ENCODE measurements at places on chromosomes 5 and 9.

GRCh38 chr9:131406563-131407436 is 12.9 kb downstream of the PRRC2B start:
- no peak for DNase-seq

DNA sequence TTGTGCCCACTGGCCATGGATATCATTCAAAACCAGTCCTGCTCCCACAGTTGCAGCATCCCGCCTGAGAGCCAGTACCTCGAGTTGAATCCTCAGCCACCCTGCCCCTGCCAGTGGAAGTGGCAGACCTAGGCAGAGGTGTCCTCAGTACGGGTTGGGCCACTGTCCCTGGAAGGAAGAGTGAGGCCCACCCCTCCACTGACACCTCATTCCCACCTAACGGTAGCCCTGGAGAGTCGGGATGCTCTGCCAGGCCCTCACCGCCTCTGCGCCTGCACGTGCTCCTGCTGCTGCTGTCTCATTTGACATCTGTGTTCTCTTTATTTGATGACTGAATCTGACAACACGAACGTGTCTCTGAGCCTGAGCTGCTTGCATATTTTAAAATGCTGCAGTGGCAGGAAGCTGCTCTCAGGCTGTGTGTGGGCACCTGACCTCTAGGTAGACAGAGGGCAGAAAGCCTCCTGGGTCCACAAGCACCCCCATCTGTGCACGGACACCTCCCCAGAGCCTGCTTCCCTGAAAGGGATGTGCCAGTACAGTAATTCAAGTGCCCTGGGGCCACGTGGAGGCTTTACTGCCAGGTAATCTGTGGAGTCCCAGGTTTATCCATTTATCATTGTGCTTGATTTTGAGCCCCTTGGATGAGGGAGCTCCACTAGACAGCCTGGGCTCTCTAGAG is 194.7 kb downstream of the CACNA1B start:
- no peak for DNase-seq

- DNase-seq: no peak
These were observed 511.0 kb upstream of the TLE4 start for GRCh38 chr9:79060766-79061165.

GRCh38 chr5:167881041-167881440 is 410.4 kb upstream of the WWC1 start:
- no peak for DNase-seq

- no peak for DNase-seq
These were observed 7.5 kb upstream of the AKNA start for GRCh38 chr9:114395334-114395617.

DNA sequence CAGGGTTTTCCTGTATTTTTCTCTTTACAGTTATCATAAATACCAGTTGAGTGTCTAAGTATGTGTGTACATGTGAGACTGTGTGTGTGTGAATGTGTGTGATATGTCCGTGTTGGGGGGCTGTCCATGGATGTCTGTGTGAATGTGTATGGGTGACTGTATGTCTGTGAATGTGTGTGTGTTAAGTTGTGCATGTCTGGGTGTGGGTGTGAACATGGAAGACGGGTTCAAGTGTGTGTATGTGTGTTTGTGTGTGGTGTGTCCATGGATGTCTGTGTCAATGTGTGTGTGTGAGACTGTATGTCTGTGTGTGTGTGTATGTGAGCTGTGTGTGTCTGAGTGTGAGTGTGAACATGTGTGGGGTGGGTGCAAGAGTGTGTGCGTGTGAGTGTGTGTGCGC is 55.0 kb downstream of the VAV2 start:
- no peak for DNase-seq

- DNase-seq: no peak
These were observed 440.9 kb upstream of the EDIL3 start for GRCh38 chr5:84825606-84826005.

DNA sequence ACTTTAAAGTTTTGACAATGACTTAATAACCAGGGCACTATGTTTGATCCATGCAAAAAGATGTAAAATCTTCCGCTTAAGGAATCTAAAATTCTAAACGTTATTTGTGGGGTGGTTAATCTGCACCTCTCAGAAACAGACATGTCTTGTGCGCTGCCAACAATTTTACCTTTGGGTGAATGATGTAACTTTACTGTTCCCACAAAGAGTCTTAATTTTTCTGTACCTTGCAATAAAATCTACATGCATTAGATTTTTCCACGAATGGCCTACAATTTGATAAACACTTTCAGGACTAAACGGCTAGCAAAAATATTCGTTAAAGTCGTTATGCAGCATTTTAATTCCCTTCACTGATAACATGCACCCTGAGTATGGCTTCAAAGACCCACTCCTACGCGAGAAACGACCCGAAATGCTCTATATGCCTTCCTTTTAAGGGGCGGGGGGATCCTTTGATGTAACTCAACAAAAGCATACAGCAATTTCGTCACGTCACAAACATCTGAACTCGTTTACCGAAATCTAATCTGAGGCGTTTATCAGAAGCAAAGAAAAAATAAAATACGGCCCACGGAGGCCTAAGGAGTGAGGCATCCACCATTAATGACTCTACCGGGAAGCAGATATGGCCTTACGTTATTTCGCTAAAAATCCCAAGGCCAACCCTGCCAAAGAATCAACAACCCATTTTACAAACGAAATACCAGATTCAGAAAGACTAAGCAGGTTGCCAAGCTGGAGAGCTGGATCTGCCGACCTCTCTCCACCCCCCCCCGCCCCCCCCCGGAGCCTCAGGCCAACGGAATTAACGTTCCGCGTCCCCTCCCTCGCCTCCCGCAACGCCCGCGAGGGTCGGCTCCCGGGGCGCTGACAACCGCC is 621 bp downstream of the AK6 start:
- no peak for DNase-seq

- no peak for DNase-seq
These were observed 11.5 kb upstream of the SLC31A2 start for GRCh38 chr9:113139225-113139829.

DNA sequence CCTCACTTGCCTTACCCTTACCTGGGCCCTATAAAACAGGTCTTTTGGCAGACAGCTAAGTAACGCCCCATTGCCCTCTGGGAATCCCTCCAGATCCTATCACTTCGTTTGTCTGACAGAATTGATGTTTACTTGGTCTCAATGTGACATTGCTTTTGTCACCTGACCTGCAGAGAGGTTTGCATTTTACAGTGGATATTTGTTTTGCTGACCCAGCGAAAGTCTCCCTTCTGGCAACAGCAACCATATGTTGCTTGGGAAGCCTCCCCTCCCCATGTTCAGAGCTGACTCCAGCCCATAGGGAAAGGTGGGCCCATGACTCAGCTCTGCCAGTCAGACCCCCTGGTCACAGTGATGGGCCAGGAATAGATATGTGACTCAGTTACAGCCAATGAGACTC is 54.0 kb upstream of the LARP1 start:
- DNase-seq: no peak
